Regular cardiac myocyte (primary cell): ENCODE measurements at places on chromosomes 3 and 15. TPM values are rescaled to one million over a fixed set of nuclear protein-coding genes. Genes with fewer than 3 reads are reported as not detected.

The RAB7A gene
- 43.7 and 46.2 TPM in 2 replicates for total RNA-seq

The BUB1B gene
- total RNA-seq = 2.8 and 37.4 TPM in 2 replicates

The C3orf22 gene
- total RNA-seq = not detected in 2 replicates

The RPL39L gene
- 10.7 and 42.0 TPM in 2 replicates for total RNA-seq

The RBP2 gene
- total RNA-seq = not detected in 2 replicates

The RPP25 gene
- total RNA-seq = 13.4 and 14.1 TPM in 2 replicates

The LRRC31 gene
- not detected in 2 replicates for total RNA-seq

The MST1R gene
- 0.85 and 0.96 TPM in 2 replicates for total RNA-seq

The SI gene
- total RNA-seq = not detected in 2 replicates

The ANKRD34C gene
- not detected in 2 replicates for total RNA-seq

The PLA1A gene
- total RNA-seq = not detected in 2 replicates

The ZBBX gene
- 0.19 TPM in 1 of 2 replicates, not detected in the other for total RNA-seq

The ITGA11 gene
- total RNA-seq = 9.6 and 46.5 TPM in 2 replicates

The FBXO40 gene
- not detected in 2 replicates for total RNA-seq

The GOLGA8T gene
- 0.28 TPM in 1 of 2 replicates, not detected in the other for total RNA-seq

The SCAPER gene
- 5.4 and 13.2 TPM in 2 replicates for total RNA-seq

The IL12A gene
- 1.2 and 1.4 TPM in 2 replicates for total RNA-seq

The PLA2G4E gene
- total RNA-seq = not detected in 2 replicates

The DAG1 gene
- total RNA-seq = 39.5 and 53.8 TPM in 2 replicates
